ENCODE measurements at places on chromosomes 1 and 21.

- no peak for DNase-seq
These were observed 1450.1 kb downstream of the KCNT2 start for GRCh38 chr1:195158091-195158490.

GRCh38 chr1:231138236-231138635 is 23.6 kb upstream of the TRIM67 start:
- no peak for DNase-seq

DNA sequence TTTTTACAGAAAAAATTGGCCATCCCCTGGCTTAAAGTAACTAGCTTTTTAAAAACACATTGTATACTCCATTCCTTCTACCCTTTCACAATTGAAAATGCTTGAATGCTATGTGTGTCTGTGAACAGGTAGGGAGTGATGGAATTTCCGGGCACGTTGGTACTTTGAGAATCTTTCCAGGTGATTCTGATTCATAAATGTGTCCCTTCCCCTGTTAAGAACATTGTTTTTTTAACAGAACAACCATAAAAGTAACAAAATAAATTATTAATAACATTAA is 57.4 kb upstream of the QSOX1 start:
- no peak for DNase-seq

- DNase-seq, result no peak
These were observed 235.3 kb upstream of the USP25 start for GRCh38 chr21:15494481-15494880.

GRCh38 chr1:9225411-9225785 is 9.2 kb upstream of the H6PD start:
- no peak for DNase-seq

- no peak for DNase-seq
These were observed 80.1 kb downstream of the CLIC6 start for GRCh38 chr21:34748862-34749261.
